ENCODE measurements at places on chromosomes 6 and 20. TPM values are rescaled to one million over a fixed set of nuclear protein-coding genes. Genes with fewer than 3 reads are reported as not detected.

LY6G6F gene
- total RNA-seq: not detected

SLC35F1 gene
- total RNA-seq: not detected

SLC13A3 gene
- total RNA-seq: 1.6 TPM

TRIM38 gene
- 21.7 TPM for total RNA-seq

OR12D2 gene
- not detected for total RNA-seq

LY6G6C gene
- total RNA-seq: not detected

TMC2 gene
- not detected for total RNA-seq

ATF6B gene
- total RNA-seq: 21.6 TPM

SCUBE3 gene
- 3.4 TPM for total RNA-seq

TFEB gene
- total RNA-seq: 4.4 TPM

HLA-DQA2 gene
- not detected for total RNA-seq

AGPAT4 gene
- 23.2 TPM for total RNA-seq

ENPP4 gene
- total RNA-seq: 1.6 TPM

NOTCH4 gene
- 0.65 TPM for total RNA-seq

TP53TG5 gene
- not detected for total RNA-seq

ZC2HC1B gene
- total RNA-seq: 0.26 TPM

PAX1 gene
- not detected for total RNA-seq

TCP11 gene
- 0.11 TPM for total RNA-seq

LIN28B gene
- total RNA-seq: not detected

CD93 gene
- 0.54 TPM for total RNA-seq

Measured in articular chondrocyte of knee joint (primary cell).